ENCODE measurements at places on chromosomes 3 and 15. TPM values are rescaled to one million over a fixed set of nuclear protein-coding genes. Genes with fewer than 3 reads are reported as not detected.

PRR20G gene
- total RNA-seq: not detected

FAM162A gene
- 26.7 TPM for total RNA-seq

PAQR5 gene
- total RNA-seq: 0.28 TPM

SI gene
- not detected for total RNA-seq

LMAN1L gene
- not detected for total RNA-seq

ANKUB1 gene
- not detected for total RNA-seq

MB21D2 gene
- total RNA-seq: 13.8 TPM

ILDR1 gene
- total RNA-seq: not detected

GOLGA8T gene
- total RNA-seq: not detected
